ENCODE measurements at places on chromosomes 11 and 22. TPM values are rescaled to one million over a fixed set of nuclear protein-coding genes. Genes with fewer than 3 reads are reported as not detected.

GRCh38 chr11:118001494-118001971, 15.3 kb downstream of the IL10RA start:
- DNase-seq = no peak

DNA sequence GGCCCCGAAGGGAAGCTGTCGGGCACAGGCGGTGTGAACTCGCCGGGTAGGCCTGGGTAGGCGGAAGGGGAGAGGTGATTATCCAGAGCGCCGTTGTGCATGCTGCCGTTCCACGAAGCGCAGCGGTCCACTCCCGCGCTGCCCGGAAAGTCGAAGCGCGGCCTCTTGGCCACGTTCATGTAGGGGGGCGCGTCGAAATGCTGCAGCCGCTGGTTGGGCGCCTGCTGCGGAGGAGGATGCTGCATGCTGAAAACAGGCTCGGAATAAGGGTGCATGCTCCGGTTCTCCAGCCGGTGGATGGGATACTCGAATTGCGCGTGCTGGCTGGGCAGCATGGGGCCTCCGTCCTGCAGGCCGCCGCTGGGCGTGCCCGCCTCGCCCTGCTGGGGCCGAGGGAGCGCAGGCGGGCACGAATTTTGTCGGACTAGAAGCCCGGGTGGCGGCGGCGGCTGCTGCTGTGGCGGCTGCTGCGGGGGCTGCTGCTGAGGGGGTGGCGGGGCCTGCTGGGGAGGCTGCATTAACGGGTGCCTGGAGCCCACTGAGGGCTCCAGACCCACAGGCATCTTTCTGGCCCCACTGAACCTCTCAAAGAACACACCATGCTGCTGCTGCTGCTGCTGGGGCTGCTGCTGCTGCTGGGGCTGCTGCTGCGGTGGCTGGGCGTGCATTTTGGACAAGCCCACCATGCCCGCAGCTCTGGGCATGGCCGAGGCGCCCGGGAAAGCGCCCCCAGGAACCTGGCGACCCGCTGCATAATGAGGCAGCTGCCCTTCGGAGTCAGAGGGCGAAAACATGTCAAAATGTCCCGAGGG, 2.3 kb downstream of the MN1 start:
- no peak for DNase-seq

ACCS gene
- 40.2 TPM for total RNA-seq

DDX10 gene
- total RNA-seq = 16.1 TPM

DNA sequence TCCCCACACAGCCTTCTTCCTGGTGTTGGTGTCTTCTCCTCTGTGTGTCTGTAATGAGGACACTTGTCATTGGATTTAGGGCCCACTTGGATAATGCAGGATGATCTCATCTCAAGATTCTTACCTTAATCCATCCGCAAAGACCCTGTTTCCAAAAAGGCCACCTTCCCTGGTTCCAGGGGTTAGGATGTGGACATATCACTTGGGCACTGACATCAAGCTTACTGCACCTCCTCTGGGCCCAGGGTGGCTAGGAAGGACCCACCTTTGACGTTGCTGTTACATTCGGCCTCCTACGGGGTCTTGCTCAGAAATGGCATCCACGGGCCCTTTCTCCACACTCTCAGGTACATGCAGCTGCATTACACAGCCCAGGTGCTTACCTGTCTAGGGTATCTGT, 535.9 kb downstream of the BRD1 start:
- no peak for DNase-seq

GRCh38 chr11:128776069-128776423, 82.2 kb downstream of the FLI1 start:
- DNase-seq = no peak

DNA sequence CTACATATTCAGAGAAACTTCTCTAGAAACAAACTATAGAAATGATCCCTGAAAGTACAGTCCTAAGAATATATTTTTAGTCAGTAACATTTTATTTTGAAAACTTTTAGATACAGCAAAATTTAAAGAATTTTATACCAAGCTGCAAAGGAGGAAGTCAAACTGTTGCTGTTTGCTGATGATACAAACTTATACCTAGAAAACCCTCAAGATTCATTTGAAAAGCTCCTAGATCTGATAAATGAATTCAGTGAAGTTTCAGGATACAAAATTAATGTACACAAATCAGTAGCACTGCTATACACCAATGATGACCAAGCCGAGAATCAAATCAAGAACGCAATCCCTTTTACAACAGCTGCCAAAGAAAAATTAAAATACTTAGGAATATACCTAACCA, 10.1 kb downstream of the ZBTB44 start:
- no peak for DNase-seq

DNA sequence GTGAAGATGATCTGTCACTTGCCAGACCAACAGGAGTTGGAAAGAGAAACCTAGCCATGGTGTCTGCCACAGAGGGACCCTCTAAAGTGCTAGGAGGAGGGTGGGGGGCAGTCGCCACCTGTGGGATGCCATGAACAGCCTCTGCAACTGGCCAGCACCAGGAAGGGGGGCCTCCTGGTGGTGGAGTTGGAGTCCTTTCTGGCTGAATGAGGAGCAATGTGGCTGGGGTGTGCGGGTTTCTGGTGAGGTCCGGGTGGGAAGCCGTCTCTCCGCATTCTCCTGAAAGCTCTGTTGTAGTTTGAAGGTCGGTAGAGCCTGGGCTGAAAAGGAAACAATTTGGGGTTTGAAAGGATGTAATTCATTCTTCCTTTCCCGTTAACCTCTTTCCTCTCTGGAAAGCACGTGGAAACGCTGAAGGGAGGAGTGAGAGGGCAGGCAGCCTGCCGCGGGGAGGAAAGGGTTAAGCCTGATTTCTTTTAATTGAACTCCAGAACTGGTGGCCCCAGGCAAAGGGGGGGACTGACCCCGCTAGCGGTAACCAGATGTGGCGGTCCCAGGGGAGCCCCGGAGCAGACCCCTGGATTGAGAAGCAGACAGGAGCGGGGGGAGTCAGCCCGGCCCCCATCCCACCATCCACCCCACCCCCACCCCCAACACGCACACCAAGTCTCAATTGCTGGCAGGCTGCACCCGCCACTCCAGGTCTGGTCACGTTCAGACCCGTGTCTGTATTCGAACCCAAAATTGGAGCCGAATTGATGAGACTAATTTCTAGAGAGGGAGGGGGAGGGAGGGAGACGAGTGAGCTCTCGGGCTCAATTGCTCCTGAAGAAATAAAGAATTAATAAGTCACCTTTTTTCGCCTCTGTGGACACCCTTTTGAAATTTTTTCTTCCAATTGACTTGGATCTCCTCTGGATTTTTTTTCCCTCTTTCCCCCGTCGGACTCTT, 1.8 kb upstream of the FLI1 start:
- DNase-seq = no peak

GRCh38 chr11:76620489-76620888, 50.1 kb downstream of the LRRC32 start:
- no peak for DNase-seq

KRTAP5-2 gene
- not detected for total RNA-seq

DNA sequence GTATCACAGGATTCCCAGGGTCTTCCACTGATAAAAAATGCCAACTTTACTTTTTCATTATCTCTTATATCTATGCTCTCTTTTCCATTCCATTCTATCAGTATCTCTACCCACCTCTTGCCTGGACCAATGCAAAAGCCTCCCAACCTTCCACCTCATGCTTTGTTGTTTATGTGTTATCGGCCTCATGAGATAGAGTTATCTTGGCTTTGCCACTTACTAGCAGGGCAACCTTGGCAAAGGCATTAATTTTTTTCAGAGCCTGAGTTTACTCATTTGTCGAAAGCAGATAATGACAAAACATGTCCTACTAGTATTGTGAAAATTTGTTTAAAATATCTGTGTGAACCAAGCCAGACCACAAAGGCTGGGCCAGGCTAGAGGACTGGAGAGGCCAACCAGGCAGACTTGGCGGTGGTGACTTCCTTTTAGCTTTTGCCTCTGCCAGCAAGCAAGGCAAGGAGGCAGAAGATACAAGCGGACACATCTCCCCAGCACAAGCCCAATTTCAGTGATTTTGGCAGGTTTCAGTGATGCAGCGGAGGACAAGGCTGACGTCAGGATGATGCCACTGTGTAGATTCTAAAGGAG, 106.9 kb downstream of the ADAMTS15 start:
- no peak for DNase-seq

GAB4 gene
- total RNA-seq = not detected

- DNase-seq = no peak
Observed at GRCh38 chr22:22685586-22685985, 41.2 kb downstream of the GGTLC2 start.

GRCh38 chr11:73995731-73996130, 13.1 kb upstream of the UCP2 start:
- no peak for DNase-seq

DNA sequence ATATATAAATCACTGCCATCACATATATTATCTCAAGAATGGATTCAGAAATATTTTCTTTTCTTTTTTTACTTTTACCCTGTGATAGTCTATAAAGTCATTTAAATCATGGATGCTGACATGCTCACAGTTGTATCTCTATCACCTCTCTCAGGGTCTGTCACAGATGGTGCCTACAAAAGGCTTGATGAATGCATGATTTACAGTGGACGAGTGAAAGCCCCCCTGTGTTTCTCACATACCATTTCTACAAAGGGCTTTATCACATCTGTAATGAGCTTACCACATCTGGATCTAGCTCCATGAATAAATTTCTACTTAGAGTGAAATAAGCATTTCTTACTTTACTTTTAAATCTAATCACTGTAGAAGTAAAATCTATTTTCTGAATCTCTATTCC, 121.4 kb upstream of the CARD18 start:
- no peak for DNase-seq

DNA sequence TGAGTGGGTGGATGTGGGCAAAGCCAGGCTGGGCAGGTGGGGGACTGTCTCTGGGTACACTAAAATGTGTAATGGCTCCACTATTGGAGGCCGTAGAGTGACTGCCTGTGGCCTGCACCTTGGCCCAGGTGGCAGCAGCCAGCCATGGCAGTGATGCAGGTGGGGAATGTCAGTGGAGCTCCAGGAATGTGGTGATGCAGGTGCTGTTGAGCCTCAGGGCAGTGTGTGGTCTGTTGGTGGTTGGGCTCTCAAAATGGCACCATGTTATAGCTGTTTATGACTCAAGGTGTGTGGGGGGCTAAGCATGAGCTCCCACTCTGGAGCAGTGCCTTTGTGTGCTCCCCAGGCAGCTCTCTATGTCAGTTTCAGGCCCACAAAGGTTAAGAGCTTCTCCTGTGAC, 40.2 kb upstream of the CCDC90B start:
- DNase-seq = no peak

DNA sequence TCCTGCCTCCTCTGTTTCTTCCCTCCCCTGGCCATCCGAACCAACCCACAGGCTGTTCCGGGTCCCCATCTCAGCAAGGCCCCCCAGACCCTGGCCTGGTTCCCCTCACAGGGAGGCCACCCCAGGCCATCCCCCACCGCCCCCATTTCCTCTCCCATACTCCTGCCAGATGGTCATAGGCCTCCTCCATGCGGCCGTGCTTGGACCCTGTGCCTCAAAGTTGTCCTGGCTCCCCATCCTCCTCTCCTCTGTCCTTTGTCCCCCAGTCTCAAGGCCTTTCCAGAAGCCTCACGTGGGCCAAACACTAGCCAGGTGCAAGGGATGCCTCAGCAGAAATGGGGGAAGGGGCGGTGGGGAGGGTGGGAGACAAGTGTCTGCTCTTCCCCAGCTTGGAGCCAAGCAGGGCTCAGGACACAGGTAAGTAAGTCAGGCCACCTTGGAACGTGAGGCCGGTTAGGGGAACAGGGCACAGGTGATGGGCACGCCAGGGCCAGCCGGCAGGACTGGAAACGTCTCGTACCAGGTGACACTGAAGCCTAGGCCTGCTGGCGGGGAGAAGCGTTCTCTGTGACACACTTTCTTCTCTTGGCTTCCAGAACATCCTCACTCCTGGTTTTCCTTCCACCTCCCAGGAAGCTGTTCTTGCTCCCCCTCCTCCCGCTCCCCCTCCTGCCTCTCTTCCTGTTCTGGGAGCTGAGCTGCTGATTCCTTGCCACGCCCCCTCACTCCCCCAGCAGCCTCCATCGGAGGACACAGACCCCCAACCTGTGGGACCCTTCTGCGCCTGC, 31.5 kb upstream of the SLC22A12 start:
- DNase-seq = no peak

GRCh38 chr11:60902625-60903024, 3.8 kb downstream of the PRPF19 start:
- DNase-seq = no peak

OVCH2 gene
- not detected for total RNA-seq

DNA sequence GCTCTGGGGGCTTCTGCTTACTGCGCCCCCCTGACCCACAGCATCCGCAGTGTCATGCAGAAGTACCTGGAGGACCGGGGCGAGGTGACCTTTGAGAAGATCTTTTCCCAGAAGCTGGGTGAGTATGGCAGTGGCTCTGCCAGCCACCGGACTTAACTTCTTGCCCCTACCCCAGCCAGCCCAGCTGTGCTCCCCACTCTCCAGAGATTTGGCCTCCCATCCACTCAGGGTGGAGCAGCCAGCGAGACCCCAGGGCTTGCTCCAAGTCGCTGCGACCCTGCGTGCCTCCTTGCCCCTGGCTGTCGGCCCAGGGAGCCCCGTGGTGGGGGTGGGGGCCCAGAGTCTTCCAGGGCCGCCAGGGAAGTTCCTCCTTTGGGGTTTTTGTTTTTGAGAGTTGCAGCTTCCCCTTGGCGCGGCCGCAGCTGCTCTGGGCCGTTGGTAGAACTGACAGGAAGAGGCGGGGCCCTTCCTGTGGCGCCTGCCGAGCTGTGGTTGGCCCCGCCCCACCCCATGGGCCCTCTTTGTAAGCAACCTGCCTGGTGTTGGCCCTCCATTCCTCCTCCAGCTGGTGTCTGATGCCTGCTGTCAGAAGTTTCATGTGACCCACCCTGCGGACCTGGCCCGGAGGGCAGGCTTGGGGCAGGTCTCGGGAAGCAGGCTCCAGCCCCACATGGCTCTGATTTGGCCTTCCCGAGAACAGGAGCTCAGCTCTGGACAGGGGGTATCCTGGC, 11.1 kb downstream of the GRK2 start:
- peak; percentile 92 for DNase-seq

RTN4RL2 gene
- 0.48 TPM for total RNA-seq

SLC25A17 gene
- 8.7 TPM for total RNA-seq

DNA sequence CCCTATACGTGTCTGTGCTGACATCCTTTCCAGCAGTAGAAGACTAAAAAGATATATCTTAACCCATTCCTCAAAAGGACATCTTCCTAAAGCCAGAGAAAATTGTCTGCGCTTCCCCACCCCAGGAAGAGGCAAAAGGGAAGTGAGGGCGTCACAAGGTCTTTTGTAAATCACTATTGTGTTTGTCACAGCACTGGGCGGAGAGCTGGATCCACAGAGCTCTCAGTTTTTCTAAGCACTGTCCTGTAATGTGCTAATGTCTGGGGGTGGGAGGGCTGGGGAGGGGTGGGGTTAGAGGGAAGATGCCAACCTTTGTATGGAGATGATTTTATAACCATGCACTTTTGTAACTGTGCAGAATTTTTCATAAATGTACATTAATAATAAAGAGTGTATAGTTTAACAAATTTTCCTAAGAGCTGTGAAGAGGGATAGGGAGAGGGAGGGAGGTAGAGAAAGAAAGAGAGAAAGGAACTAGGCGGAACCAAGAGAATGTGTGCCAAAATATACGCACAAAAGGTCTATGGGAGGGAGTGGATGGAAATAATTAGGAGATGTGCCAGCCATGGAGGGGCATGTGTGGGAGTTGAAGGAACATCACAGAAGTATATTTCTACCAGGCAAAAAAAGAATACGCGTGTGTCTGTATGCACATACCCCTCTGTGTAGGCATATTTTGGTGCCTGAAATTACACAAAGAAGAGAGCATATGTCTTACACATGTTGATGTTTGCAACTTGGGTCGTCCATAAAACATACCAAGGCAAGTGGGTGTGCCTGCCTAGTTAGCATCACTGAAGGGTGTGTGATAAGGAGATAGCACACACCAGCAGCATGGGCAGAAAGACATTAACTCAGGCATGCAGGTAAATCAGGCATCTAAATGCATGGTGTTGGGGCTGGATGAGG, 9.8 kb downstream of the LRRC55 start:
- DNase-seq = no peak
